Testis (tissue), 5 donors: ENCODE measurements at places on chromosomes 2 and 18.
A peak's percentile ranks its signal among the peaks of the same experiment; 100 is the strongest.

GRCh38 chr2:24972315-24972961 is 683 bp upstream of the DNAJC27 start:
- DNase-seq, result peak; percentile 59

DNA sequence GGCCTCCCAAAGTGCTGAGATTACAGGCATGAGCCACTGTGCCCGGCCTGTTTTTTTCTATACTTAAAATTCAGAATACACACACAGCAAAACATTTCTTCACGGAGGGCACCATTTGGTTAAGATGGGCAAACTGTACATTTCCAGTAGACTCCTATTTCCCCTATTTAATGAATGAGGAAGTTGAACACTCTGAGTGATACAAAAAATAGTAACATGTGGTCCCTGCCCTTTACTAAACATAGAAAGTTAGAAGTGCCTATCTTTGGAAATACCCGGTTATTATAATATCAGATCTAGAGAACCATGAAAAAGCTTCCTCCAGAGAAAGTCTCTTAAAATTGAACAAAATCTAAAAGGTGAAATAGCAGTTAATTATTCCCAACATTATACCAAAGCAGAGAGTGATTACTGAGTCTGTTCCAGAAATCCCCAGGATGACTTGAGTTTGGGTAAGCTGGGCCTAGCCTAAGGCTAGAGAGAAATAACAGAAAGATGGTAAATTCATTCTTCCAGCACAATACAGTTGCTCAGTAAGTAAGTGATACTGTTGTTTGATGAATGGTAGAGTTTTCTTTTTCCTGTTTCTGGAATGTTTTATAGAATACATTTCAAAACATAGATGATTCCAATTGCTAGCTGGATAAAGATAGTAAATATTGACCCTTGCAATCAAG is 23.3 kb upstream of the RMC1 start:
- no peak for DNase-seq

GRCh38 chr2:188209218-188209617 is 82.5 kb upstream of the GULP1 start:
- no peak for DNase-seq

- no peak for DNase-seq
Measured at GRCh38 chr2:202750763-202751427, 116.1 kb downstream of the FAM117B start.

- DNase-seq, result no peak
Measured at GRCh38 chr2:163682695-163683094, 53.1 kb downstream of the FIGN start.

- no peak for DNase-seq
Measured at GRCh38 chr2:11073776-11074175, 81.5 kb upstream of the SLC66A3 start.

- no peak for DNase-seq
Measured at GRCh38 chr2:121046335-121046734, 238.7 kb downstream of the TFCP2L1 start.

DNA sequence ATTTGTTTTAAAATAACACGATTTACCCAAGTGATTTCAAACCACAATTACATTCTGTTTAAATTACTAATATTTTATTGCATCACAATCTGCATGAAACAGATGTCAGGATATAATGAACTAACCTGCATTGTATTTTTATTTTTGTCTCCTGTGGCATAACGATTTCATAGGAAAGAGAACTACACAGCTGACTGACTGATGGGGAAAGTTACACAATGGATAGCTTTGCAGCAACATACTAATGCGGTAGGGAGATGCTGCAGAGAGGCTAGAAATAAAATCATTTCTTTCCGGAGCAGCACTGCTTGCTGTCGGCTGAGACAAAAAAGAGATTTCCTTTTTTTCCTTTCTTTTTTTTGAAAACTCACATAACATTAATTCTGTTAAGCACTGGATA is 36.9 kb downstream of the SCN1A start:
- no peak for DNase-seq

DNA sequence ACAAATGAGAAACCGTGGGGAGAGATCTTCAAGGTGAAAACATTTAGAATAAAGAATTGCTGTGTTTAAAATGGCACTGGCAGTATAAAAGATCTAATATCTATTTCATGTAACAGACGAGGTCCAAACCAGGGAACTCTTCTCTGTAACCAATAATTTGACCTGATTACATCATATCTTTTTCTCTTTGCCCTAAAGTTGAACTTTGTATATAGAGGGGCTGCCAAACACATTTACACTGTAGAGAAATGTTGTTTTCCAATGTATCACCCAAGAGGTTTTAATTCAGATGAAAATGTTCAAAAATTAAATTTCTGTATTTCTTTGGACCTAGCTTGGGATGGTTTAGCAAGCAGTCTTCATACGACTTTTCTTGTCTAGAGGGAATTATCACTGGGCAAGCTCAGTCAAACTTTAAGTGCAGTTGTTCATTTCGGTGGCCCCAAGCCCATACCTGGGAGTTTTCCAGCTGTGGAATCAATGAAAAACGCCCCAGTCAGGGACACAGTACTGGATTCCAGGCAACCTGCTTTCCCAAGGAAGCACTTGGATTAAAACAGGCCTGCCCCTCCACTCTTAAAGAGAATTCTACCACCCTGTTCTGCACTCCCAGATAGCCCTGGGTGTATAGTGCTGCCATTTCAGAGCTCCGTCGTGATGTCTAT is 208.5 kb upstream of the FN1 start:
- no peak for DNase-seq

- DNase-seq, result no peak
Measured at GRCh38 chr18:10419420-10420103, 34.9 kb upstream of the APCDD1 start.

DNA sequence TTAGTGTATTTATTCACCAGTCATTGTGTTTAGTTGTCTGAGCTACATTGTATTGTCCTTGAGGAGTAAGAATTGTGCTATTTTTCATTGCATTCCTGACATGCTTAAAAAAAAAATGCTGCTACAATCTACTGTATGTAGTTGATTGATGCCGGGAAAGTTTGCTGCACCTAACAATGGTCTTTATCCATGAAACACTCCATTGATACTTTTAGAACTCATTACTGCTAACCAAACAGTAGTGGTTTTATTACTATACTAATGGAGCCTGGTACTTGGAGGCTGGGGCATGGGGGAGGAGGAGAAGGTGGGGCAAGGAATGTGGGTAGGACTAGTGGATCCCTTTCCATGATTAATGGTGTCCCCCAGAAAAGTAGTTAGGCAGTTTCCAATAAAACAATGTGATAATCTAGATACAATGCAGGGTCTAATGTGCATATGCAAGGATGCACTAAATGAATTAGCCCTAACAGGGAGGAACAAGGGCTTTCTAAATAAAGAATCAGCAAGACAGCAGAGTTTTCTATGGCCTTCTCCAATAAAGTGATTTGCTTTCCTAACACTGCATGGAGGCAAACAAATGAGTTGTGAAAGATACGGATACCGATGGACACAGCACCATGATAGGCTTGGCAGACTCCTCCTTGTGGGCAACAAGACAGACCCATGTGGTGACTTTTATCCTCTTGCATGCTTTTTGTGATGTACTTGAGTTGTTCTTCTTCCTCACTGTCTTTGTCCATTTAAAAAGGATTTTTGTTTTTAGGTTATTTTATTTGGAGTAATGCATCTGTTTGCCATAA is 78.5 kb downstream of the FMNL2 start:
- DNase-seq, result no peak

DNA sequence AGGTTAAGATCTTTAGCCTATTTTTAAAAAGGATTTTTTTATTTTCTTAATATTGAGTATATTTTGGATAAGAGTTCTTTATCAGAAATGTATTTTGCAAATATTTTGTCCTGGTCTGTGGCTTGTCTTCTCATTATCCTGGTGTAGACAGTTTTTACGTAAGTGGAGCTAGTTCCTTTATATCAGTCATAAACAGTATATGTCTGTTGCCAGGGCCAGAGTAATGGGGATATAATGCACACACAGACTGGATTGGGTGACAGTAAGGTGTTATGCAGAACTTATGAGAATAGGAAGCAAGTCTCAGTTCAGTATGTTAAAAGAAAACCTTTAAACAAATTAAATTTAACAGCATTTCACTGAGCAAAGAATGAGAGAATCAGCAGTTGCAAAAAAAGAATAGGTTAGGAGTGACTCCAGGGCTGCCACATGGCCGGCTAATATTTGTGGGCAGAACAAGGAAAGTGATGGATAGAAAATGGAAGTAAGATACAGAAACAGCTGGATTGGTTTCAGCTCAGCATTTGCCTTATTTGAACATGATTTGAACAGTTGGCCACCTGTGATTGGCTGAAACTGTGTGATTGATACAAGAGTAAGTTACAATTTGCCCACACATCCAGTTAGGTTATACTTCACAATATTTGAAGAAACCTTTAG is 61.1 kb upstream of the ZNG1B start:
- no peak for DNase-seq

DNA sequence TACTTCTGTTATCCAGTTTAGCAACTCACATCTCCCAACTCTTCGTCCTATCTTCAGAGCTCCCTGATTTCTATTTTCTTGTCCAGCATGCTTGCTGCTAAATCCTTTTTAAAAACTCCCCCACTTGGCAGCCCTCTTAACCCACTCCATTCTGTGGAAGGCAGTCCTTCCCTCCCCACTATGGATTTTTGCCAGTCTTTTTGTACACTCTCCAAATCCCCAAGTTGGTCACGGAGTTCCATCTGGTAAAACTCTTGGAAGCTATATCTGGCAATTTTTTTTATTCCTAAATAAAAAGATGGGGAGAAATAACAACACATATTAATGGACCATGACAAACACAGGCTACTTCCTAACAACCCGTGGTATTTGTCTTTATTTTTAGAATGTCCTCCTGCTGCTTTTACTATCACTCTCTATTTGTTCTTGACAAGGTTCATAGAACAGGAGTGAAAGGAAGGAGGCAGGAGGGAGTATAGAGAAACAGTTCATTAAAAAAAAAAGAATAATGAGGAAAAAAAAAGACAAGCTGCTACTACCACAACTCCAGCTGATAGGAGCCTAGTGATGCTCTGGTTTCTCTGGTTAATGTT is 120.0 kb upstream of the THSD7B start:
- no peak for DNase-seq

DNA sequence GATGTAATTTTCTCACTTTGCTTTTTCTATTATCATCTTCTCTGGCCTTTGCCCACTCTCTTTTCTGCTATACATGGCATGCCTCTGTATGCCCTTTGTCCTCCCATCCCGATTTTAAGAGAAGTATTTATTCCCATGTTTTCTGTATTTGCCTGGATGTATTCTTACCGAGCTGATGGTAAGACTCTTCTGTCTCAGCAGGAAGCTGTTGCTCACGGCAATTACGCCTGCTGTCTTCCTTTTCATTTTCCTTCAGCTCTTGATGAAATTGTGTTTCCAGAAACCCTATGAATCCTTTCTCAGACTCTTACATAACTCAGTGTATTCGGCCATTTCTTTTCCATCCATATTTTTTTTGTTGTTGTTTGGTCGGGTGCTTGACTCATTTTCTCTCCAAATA is 121.6 kb downstream of the SP3 start:
- no peak for DNase-seq

DNA sequence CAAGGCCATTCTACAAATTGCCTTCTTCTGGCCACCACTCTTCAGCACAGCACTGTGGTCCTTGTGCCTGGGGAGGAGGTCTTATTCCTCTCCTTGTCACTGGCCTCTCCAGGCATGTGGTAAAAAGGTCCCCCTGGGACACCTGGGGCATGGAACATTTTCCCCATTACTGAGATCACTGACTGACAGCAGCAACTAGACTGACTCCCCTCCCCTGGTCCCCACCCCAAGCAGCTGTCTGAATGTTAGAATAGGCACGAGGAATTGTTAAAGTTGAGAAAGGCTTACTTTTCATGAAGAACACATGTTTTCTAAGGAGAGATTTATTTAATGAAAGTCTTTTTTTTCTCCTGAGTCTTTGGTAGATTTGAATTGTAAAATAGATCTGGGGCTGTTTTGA is 39.5 kb upstream of the RTN4 start:
- DNase-seq, result no peak

DNA sequence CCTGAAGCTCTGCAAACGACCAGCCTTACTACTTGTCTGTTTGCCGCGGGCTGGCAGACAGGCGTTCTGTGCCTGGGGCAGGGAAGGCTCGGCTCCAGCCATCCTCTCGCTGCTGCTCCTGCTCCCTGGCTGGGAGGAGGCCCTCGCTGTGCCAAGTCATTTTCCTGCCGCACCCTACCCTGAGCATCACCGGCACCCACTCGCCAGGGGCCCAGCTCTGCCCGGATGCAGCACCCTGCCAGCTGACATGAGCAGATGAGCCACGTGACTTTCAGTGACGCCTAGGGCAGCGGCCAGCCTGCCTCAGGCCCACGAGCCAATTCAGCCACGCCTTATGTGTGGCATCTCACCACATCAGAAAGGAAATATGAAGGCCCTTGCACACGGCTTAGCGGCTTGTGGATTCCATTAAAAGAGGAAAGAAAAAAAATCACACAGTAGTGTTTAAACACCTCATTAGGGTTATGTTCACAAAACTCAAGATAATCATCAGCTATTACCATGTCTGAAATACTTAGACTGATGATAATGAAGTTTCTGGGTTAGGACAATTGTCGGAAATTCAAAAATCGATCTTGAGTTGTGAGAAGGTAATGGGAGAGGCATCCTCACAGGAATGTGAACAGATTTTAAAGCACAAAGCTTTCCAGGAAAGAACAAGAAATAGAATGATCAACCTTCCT is 250.5 kb downstream of the TWIST2 start:
- no peak for DNase-seq
